Kidney (tissue), 22 donors: ENCODE measurements at places on chromosomes 1 and 21. TPM values are rescaled to one million over a fixed set of nuclear protein-coding genes. Genes with fewer than 3 reads are reported as not detected.

DNA sequence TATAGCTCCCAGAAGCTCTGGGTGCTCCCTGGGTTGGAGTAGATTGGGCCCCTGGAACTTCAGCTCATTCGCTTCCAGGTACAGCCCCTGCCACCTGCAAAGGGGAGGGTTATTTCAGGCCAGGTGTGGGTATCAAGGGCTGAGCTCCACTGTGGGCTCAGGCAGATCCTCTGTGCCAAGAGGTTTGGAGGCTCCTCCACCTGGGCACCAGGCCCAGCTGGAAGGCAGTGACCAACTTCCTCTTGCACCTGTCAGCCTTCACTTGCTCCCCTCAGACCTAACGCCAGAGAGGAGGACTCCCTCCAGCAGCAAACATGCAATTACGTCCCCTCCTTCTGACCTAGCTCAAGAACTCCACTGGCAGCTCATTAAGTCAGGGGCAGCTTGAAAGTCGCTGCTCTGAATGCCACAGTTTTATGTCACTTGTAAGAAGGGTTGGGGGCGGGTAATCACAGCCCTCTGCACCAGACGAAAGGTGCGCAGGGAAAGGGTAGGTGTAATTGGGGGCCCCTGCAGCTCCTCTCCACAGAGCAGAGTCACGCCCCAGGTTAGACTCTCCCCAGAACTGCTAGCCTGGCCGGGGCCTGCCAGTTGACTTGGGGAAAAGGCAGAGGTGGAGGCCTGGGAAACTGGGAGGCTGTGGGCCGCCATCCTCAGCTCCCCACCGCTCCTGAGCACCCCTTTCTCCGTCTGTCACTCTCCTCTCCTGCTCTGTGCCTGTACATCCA lies 125.0 kb upstream of the TMPRSS2 start:
- H3K27ac ChIP-seq = no peak overlapping the region
- peaks cover 9% of the 10 kb centered on the region for H3K4me1 ChIP-seq
- H3K4me3 ChIP-seq = no peak overlapping the region
- no peaks in the 10 kb centered on the region for H3K36me3 ChIP-seq
- DNase-seq = peak; percentile 34

GRCh38 chr21:31898933-31899630 lies 26.3 kb downstream of the HUNK start:
- H3K36me3 ChIP-seq = no peaks in the 10 kb centered on the region
- H3K4me1 ChIP-seq = peaks cover 8% of the 10 kb centered on the region
- no peak overlapping the region for H3K4me3 ChIP-seq

- H3K4me3 ChIP-seq = no peak overlapping the region
- no peaks in the 10 kb centered on the region for H3K27me3 ChIP-seq
- H3K4me1 ChIP-seq = no peaks in the 10 kb centered on the region
- H3K36me3 ChIP-seq = no peaks in the 10 kb centered on the region
- no peak overlapping the region for H3K27ac ChIP-seq
These were observed 216.0 kb downstream of the DYRK1A start for GRCh38 chr21:37582590-37582989.

Gene PRRX1
- 8.1 TPM for total RNA-seq
